ENCODE measurements at places on chromosomes 7 and 10. TPM values are rescaled to one million over a fixed set of nuclear protein-coding genes. Genes with fewer than 3 reads are reported as not detected.

- DNase-seq = no peak
Measured at GRCh38 chr7:143299840-143300239, 11.7 kb downstream of the CASP2 start.

- no peak for DNase-seq
Measured at GRCh38 chr7:117098457-117098856, 145.2 kb downstream of the ST7 start.

The ANKRD2 gene
- not detected for polyA plus RNA-seq

- no peak for DNase-seq
Measured at GRCh38 chr10:19588608-19589007, 227.6 kb upstream of the PLXDC2 start.

DNA sequence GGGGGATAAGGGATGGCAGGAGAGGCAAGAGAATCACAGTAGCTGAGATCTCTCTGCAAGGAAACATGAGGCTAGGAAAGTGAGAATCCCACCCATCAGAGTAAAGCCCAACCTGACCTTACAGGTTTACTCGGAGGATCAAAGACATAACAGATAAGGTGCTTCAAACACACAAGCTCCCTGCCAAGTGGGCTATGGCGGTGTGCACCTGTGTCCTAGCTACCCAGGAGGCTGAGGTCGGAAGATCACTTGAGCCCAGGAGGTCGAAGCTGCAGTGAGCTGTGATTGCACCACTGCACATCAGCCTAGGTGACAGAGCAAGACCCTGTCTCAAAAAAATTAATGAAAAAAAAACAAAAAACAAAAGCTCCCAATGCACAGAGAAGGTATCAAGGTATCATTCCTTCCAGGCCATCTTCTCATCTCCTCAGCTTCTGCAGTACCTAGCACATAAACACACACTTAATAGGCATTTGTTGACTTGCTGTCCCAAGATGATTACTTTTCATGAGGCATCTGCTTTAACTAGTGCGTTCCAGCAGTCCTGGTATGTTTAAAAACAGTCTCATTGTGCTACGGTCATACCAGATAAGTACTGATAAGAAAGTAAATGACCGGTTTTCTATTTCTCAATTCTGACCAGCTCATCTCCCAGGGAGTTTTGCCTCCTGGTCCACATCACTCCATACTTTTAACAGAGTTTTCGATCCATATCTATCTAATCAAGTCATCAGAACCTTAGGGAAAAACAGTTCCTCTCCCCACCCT, 13.3 kb downstream of the GNA12 start:
- no peak for DNase-seq

The KLF14 gene
- polyA plus RNA-seq = 0.10 TPM

DNA sequence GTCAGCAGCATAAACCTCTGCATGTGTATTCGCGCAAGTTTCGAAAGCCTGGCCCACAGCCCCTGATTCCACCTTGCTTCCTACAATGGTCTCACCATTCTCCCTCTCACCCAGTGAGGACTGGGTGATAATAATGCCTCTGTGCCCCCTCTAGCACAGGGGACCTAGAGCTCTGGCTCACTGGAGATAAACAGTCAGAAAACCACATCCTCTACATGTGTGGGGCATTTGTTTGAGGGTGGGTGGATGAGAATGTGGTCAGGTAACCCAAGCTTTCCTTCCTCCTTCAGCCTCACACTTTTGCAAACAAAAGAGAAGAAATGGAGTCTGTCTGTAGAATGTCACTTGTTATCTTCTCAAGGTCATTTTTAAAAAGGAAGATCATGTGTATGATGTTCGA, 373.5 kb downstream of the KCNMA1 start:
- DNase-seq = no peak

GRCh38 chr7:151920488-151920887, 35.8 kb upstream of the GALNTL5 start:
- DNase-seq = no peak

The C7orf33 gene
- not detected for polyA plus RNA-seq

GRCh38 chr7:116696707-116697106, 24.7 kb downstream of the MET start:
- DNase-seq = no peak

- DNase-seq = no peak
Measured at GRCh38 chr10:30062090-30062489, 2.7 kb upstream of the JCAD start.

DNA sequence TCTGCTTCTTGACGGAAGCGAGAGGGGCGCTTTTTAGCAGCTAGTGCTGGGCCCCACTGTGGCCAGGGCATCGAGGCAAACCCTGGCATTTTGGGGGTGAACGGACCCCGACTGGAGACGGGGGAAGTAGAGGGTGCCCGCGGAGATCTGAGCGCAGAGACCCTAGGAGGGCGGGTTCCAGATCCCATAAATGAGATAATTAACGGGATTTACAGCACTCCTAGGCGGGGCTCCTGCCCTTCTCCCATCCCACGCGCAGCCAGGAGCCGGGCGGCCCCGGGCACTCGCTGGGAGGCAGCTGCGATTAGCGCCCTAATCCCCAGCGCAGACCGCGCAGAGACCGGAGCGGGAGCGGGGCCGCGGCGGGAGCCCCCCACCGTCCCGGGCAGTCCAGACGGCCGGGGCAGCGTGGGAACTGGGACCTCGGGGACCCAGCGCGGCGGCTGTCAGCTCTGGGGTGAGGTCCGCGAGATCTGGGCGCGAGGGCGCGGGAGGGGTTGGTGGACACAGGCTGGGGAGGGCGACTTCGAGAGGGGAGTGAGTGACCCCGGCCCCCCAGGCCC, 735 bp downstream of the JCAD start:
- no peak for DNase-seq

DNA sequence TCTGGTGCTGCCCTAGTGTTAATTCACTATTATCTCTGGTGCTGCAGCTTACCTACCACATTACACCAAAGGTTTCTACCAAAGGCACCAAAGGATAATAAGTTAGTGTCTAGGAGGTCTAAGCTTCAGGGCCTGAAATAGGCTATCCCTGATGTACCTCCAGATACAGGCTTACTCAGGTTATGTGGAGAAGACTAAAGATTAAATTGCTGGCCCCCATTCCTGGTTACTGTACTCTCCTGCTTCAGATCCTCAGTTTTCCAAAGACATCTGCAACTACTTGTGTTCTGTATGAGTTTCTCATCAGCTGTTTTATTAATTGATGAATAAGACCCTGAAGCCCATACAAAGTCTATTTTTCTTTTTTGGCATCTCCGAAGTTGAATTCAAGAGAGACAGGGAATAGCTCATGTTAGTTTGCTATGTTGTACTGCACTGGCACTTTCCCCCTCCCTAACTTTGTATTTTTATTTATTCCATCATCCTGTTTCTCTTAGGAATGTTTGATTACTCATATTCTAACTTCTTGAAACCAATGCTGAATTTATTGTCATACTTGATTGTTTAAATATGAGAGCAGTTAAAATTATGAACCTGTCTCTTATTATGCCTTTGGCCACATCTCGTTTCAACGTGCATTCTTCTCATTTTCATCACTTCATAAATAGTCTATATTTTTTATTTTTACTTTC, 85.9 kb downstream of the PON1 start:
- no peak for DNase-seq

GRCh38 chr10:95321554-95322301, 30.9 kb upstream of the PDLIM1 start:
- DNase-seq = no peak

DNA sequence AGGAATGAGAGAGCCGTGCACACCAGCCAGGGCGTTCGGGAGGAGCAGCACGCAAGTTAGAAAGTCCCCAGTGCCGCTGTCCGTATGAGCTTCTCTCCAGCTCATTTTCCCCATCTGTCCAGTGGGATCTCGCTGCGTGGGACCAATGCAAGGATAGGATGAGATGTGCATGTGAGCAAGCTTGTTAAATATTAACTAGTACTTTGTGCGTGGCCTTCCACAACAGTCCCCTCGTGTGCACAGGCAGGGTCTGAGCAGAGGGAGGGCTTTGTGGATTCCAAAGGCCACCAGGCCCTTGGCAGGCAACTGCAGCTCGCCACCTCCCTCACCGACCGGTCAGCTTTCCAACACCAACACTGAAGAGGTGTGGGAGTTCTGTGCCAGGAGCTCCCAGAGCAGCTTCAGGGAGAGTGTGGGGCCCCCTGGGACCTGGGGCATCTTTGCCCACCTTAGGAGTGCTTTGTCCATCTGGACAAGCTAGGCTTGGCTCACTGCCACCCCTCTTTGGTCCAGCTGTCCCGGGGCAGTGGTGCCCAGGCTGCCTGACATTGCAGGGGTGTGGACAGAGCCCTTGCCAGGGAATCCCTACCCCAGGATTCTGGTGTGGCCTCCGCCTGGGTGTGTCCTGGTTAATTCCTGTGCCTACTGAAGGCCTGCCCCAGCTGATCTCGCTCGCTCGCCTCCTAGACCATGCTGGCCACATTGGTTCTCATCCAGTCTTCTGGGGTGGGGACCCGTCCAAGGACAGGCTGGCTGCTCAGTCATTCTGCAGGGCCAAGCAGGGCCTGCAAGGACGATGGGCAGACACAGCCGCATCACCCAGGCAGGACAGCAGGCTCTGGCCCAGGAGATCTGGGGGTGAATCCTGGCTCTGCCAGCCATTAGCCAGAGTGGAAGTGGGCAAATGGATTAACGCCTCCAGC, 5.3 kb downstream of the FAM20C start:
- DNase-seq = no peak

The H2BK1 gene
- 0.35 TPM for polyA plus RNA-seq

- no peak for DNase-seq
Measured at GRCh38 chr10:810351-810846, 120.9 kb upstream of the DIP2C start.

The NME8 gene
- polyA plus RNA-seq = not detected

All from right lung (tissue), 10 donors.